NCI-H2081 treated with DMSO at 0.1 percent for 48 hours (cell line): ENCODE measurements at places on chromosomes 5 and 9.

- DNase-seq: no peak
These were observed 47.4 kb downstream of the ABHD17B start for GRCh38 chr9:71863631-71864030.

DNA sequence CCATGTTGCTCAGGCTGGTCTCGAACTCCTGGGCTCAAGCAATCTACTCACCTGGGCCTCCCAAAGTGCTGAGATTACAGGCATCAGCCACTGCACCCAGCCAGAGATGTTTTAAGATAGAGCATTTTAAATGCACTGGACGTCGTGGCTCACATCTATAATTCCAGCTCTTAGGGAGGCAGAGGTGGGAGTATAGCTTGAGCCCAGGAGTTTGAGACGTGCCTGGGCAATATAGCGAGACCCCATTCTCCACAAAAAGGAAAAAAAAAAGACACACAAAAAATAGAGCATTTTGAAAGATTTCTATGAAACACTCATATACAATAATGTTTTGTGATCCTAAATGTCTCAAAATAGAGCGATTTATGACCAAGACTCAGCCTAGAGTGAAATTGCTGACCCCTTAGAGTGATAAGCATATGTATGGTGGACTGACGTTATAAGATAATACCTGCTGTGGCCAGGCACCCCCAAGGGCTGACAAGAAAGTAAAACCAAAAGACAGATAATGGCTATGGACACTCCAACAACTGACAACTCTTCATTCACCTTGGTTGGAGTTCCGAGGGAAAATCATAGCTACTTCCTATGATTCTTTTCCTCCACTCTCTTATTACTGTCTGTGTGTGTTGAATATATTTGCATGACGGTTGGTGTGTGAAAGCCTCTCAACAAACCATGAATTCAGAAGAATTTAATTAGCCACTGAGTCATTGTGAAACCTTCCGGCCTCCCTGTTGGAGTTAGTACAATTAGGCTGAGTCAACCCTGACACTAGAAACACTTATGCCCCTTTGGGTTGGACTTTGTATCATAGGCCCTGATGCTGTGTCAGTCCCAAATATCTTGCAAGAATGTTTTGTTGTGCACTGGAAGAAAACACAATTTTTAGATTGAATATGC lies 526.5 kb upstream of the NUDT12 start:
- DNase-seq: no peak

DNA sequence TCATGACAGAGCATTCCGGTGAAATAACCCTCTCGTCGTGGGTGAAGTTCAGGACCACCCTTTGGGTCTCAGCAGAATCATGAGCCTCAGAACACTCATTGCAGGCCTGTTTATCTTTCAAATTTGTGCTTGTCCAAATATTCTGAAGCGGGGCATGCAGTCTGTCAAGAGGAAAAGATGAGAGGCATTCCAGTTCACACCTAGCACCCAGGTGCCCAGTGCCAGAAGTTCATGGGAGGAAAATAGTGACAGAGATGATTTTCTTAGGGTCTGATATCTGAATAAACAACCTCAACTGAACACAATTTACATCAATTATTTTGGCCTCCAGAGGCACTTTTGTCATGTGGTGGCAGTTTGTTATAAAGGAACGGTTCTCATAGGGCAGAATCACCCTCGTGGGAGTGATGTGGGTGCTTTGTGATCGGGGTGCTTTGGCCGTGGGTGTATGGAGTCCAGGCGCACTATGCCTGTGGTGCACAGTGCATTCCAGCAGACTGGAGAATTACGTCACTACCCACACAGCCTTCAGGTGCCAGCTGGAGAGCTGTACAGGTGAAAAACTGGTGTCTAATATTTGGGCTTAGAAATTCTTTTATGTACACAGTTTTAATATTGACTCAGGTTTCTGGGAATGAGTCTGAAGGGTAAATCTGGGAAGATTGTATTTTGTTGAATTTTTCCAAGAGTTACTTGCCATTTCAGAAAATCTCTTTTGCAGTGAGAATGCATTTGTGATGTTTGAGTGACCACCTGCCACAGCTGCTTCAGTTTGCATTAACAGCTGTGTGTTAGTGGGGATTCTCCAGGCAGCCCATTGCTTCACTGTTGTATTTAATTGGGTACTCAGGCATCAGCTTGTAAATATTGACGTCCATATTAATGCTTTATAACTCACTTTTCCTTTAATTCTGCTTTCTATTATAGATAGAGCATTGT lies 289.3 kb downstream of the FANCC start:
- no peak for DNase-seq

DNA sequence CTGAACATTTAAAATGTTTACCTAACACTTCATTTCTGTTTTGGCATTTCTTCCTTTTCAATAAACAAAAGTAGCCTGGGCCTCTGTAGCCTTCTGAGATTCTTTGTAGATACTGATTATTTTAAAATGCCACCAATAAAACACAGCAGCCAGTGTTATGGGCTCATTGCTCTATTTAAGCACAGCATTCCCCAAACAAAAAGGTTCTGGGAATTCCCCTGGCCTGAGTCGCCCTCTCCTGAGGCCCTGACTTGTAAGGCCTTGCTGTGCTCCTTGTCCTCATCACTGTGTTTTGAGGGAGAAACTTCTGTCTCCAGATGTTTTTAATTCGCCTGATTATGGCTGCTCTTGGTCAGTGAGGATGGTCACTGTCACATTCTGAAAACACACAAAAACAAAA lies 33.0 kb upstream of the CTXN3 start:
- no peak for DNase-seq

DNA sequence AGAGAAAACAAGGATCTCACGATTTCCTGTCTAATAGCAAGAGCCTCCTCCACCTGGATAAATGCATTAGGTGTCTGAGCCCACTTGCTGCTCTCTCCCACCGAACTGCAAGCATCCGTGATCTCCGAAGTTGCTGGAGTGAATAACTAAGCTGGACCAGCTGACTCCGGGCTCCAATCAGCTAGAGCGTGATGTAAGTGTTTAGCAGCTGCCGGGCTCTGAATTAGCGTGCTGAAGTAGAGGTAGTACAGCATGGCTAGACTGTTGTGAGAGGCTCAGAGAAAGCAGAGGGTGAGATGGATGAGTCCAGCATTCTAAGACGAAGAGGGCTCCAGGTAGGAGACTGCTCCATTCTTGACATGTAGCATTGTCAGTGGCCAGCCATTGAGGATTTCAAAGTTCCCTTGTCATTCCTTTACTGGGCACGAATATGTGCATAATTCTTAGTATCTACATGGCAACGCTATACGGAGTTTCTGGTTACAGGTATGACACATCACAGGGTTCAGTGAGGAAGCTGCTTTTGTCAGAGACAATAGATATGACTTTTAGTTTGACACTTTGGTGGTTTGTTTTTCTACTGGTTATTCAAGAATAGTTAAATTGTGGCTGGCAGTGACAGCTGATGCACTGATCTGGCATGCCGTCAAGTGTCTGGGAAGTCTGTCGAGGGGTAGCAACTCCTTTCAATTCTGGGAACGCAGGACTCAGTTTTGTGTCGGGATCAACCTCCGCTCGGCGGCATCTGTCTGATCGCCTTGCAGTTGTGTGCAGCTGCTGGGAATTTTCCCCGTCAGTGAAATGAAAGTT lies 232.6 kb downstream of the MAST4 start:
- DNase-seq: no peak

DNA sequence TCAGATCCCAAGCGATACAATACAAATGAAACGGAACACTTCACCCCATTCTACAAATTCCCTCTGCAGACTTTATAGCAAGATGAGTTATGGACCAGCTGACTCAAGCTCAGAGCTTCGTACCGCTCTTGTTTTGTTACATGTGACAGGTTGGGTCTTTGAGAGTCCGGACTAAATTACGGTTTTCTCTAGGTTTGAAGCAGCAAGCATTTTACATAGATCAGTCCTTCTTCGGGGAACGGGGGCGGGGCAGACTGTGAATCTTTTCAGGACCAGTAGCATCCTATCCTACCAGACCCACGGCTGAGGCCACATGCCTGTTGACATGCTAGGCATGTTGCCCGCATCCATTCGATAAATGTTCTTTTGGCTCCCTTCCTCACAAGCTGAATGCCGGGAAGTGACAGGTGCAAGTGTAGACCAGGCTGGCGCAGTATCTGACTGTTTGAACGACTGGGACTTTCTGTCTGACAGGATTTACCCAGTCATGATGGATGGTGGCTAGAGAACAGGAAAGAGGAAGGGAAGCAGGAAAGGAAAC lies 811.0 kb upstream of the GRAMD2B start:
- no peak for DNase-seq

DNA sequence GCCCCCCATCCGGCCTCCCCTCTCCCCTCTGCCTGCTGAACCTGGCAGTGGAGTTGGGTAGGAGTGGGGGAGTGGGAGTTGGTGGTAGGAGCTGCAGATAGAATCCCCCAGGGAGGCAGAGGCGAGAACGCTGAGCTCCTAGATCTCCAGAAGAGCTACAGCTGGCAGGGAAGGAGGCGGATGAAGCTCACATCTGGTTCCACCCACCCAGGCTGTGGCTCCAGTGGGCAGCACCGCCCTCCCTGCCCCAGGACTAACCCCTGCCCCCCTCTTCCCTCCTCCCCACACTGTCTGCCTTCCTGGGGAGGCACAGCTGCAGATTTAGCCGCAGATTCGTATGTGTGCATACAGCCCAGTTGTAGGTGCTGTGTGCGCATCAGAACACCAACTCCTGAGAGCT lies 34.2 kb downstream of the C9orf50 start:
- DNase-seq: no peak

GRCh38 chr9:128208386-128208785 lies 5.2 kb downstream of the DNM1 start:
- DNase-seq: no peak

DNA sequence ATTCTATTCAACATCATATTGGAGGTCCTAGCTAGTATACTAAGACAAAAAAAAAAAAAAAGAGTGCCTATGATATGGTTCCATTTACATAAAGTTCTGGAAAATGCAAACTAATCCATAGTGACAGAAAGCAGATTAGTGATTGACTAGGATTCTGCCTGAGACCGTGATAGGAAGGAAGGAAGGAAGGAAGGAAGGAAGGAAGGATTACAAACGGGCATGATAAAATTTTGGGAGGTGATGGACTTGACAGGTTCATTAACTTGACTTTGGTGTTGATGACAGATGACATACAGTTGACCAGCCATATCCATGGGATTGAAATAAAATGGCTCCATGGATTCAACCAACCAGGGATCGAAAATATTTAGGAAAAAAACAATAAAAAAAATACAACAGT lies 79.1 kb upstream of the MAN2A1 start:
- no peak for DNase-seq

- no peak for DNase-seq
These were observed 20.3 kb downstream of the FBP1 start for GRCh38 chr9:94619026-94619425.

- no peak for DNase-seq
These were observed 123.6 kb upstream of the TNPO1 start for GRCh38 chr5:72692651-72693442.

DNA sequence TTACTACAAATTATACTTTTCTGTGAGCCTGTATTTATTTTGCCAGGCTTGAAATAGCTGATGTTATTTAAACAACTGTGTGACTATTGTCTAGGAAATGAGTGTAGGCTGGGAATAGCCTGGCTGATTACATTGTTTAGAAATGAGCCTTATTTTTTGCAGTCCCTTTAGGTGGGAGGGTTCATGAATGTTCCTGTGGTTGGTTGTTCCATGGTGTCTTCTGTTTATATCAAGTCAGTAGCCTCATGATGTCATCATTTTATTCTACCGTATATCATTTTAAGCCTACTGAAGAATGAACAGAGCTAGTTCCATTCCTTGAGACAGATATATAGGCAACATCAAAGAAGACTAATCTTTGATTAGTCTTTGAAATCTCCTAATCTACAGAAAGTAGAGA lies 53.1 kb downstream of the MAP1B start:
- no peak for DNase-seq

DNA sequence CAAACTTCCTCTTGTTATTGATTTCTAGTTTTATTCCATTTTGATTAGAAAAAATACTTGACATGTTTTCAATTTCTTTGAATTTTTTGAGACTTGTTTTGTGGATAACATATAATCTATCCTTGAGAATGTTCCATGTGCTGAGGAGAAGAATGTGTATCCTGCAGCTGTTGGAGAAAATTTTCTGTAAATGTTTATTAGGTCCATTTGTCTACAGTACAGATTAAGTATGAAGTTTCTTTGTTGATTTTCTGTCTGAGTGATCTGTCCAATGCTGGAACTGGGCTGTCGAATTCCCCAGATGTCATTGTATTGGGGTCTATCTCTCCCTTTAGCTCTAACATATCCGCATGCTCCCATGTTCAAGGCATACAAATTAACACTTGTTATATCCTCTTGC lies 251.2 kb downstream of the CSNK1G3 start:
- no peak for DNase-seq

GRCh38 chr5:134845335-134845851 lies 375 bp upstream of the C5orf24 start:
- no peak for DNase-seq

GRCh38 chr5:54895816-54896341 lies 89.5 kb downstream of the ESM1 start:
- no peak for DNase-seq

DNA sequence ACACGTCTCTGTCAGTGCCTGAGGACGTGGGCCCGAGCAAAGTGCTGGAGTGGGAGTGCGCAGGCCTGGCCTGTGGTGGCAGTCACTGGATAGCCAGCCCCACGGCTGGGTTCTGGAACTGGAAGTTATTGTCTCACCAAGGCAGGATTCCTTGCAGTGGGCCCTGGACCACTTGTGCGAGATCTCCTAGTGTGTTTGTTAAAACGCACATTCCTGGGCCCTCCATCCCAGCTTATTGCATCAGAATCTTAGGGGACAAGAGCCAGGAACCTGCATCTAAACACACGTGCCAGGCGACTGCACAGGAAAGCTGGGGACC lies 26.9 kb downstream of the PTPA start:
- no peak for DNase-seq

GRCh38 chr5:168796593-168797580 lies 217.7 kb upstream of the PANK3 start:
- DNase-seq: no peak

GRCh38 chr5:131795879-131796792 lies 681 bp downstream of the FNIP1 start:
- DNase-seq: no peak

GRCh38 chr9:133490865-133491655 lies 12.2 kb upstream of the SLC2A6 start:
- no peak for DNase-seq

DNA sequence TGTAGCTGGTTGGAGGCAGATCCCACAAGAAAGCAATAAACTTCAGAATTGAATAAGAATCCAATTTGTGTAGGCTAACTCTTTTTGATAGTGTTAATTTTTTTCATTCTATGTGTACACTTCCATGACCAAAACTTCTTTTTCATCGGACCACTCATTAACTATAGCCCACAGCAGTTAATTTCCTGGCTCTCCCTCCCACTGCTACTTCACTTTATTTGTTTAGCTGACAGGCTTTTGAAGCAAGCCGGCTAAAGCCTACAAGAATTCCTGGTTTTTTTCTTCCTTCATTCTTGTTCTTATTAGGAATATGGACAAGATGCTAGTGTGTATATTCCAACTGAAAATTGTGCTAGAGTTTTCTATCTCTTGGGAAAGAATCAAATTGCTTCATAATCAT lies 329.2 kb upstream of the CCNH start:
- no peak for DNase-seq

GRCh38 chr5:121350181-121350930 lies 501.3 kb upstream of the FTMT start:
- no peak for DNase-seq
